Stimulated activated CD4-positive, alpha-beta T cell treated with anti-CD3 and anti-CD28 coated beads, Interleukin-2, amount 100 ng/mL, for 4 hours (primary cell): ENCODE measurements at places on chromosomes 6 and 20.

DNA sequence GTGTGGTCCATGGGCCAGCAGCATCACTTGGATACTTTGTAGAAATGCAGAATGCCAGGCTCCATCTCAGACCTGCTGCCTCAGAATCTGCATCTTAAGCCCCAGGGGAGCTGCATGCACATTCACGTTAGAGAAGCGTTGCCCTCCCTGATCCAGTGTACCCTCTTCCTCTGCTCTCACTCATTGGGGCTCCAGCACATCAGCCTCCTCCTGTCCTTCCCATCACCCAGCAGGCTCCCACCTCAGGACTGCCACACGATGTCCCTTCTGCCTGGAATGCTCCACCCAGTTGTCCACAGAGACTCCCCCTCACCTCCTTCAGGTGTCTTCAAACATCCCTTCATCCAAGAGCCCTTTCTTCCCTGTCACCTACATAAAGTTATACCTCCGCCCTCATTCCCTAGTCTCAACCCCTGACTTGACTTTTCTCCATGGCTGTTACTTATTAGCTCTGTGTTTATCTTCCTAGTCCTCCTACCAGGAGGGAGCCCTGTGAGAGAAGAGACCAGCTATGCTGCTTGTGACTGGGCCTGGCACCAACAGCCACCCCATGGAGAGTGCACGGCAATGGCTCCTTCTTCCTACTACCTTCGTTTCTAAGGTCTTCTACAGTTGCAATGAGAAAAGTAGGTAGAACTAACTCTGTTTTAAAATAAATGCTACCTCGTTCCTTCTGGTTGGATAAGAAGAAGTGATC is 3.3 kb upstream of the ACSS1 start:
- DNase-seq, result no peak

- no peak for DNase-seq
Measured at GRCh38 chr6:17962436-17963031, 24.9 kb downstream of the KIF13A start.

GRCh38 chr6:139994998-139995397 is 620.5 kb upstream of the CITED2 start:
- DNase-seq, result no peak

DNA sequence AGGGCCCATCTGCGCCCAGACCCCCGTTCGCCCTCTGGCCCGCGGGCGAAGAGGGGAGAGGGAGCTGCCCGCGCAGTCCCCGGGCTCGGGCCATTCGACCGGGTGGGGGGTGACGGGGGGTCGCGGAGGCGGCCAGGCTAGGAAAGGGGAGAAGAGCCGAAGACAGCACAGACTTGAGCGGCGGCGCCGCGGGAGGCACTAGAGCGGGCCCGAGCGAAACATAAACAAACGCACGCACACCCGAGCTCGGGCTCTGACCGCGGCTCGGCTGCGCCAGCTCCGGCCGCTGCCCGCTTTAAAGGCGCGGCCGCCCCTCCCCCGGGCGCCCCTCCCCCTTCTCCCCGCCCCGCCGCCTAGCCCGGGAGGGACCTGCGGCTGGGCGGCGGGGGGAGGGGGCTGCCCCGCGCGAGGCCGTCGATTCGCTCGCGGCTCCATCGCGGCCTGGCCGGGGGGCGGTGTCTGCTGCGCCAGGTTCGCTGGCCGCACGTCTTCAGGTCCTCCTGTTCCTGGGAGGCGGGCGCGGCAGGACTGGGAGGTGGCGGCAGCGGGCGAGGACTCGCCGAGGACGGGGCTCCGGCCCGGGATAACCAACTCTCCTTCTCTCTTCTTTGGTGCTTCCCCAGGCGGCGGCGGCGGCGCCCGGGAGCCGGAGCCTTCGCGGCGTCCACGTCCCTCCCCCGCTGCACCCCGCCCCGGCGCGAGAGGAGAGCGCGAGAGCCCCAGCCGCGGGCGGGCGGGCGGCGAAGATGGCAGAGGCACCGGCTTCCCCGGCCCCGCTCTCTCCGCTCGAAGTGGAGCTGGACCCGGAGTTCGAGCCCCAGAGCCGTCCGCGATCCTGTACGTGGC is at the start of gene FOXO3:
FOXO3 (plus strand) TSS at position 455 of the 846 bp plus-strand sequence; CDS start at position 747, 292 bp downstream.
- DNase-seq, result peak; percentile 36

GRCh38 chr6:83490217-83490807 is 22.0 kb upstream of the PRSS35 start:
- no peak for DNase-seq
